ENCODE measurements at places on chromosomes 3 and 15. TPM values are rescaled to one million over a fixed set of nuclear protein-coding genes. Genes with fewer than 3 reads are reported as not detected.

The ATRIP gene
- polyA plus RNA-seq, result 7.6 TPM

The CAND2 gene
- polyA plus RNA-seq, result 63.9 TPM

The BNC1 gene
- polyA plus RNA-seq, result 2.2 TPM

The FRMD4B gene
- polyA plus RNA-seq, result 16.1 TPM

The TUSC7 gene
- not detected for polyA plus RNA-seq

The TRH gene
- polyA plus RNA-seq, result not detected

The ALG1L2 gene
- polyA plus RNA-seq, result 1.7 TPM

The CHRFAM7A gene
- 2.1 TPM for polyA plus RNA-seq

The C3orf22 gene
- polyA plus RNA-seq, result not detected

DNA sequence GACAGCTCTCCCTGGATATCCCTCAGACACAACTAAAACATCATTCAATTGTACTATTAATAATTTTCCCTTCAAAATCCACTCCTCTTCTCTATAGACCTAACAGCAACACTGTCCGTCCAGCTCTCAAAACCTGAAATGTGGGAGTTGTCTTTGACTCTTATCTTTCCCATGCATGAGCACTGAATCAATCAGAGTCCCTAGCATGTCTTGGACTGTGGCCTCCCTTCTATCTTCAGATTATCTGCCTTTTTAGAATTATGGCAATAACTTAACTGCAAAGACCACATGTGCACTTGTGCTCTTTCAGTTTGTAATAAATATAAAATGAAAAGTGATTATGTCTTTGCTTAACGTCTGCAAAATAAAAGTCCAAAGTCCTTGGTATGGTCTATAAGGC, 107.0 kb downstream of the UBE3A start:
- DNase-seq, result no peak

DNA sequence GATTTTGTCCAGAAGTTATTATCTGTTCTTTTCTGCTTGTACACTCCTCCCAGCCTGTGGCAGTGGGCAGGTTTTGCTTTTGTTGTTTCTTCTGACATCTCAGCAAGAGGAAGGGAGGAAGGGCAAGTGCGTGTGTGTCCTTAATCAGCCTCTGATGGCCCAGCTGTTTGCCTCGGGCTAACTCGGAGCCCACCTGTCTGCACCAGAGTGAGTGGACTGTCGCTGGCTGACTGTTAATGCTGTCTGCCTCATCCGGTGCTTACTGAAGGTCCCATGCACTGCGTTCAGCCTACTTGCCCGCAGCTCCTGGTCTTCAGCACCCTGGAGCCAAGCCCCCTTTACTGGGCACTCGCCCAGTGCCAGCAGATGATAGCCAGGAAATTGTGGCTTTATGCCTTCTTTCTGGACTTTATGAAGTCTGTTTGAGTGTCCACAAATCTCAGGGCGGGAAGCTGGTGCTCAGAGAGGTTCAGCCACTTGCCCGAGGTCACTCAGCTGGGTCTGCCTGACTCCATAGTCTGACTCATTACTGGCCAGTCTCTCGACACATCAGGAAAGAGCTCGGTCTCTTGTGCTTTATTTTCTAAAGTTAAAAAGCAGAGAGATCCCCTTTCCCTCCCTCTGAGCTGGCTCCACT, 89.5 kb downstream of the CHRNA7 start:
- DNase-seq, result no peak

- no peak for DNase-seq
Observed at GRCh38 chr3:197424266-197424665, 125.9 kb upstream of the DLG1 start.

DNA sequence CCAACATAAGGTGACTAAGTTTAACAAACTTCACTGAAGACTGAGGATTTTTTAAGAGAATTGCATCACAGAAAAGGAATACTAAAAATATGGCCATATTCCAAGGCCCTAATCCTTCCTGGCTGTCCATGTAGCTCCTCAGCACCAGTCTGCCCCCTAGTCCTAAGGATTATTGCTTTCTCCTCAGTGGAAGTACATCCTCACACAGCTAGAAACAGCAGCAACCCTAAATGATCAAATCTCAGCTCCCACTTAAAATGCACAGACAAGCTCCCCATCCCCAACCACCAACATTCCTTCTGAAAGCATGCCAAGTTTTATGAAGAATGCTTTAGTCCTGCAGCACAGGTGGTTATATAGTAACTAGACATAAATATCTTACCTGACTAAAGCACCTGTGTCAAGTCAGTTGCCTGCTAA, 14.7 kb downstream of the ST3GAL6 start:
- no peak for DNase-seq

- DNase-seq, result no peak
Observed at GRCh38 chr15:45594319-45594718, 7.1 kb downstream of the BLOC1S6 start.

- no peak for DNase-seq
Observed at GRCh38 chr3:29521293-29521692, 240.4 kb downstream of the RBMS3 start.

- no peak for DNase-seq
Observed at GRCh38 chr15:77243135-77243534, 172.2 kb upstream of the TSPAN3 start.

GRCh38 chr15:71083349-71083748, 31.9 kb upstream of the THSD4 start:
- peak; percentile 24 for DNase-seq

- DNase-seq, result no peak
Observed at GRCh38 chr3:108322352-108322751, 26.0 kb downstream of the HHLA2 start.

DNA sequence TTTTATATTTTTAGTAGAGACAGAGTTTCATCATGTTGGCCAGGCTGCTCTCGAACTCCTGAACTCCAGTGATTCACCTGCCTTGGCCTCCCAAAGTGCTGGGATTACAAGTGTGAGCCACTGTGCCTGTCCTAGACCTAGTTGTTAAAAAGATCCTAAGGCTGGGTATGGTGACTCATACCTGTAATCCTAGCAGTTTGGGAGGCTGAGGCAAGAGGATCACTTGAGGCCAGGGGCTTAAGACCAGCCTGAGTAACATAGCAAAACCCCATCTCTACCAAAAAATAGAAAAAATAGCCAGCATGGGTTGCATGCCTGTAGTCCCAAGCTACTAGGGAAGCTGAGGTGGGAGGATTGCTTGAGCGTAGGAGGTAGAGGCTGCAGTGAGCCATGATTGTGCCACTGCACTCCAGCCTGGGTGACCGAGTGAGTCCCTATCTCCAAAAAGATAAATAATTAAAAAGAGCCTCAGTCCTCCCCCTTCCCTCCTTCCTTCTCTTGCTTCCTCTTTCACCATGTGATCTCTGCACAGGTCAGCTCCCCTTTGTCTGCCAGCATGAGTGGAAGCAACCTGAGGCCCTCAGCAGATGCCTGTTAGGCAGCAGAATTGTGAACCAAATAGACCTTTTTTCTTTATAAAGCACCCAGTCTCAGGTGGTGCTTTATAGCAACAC, 9.8 kb upstream of the FNDC3B start:
- no peak for DNase-seq

DNA sequence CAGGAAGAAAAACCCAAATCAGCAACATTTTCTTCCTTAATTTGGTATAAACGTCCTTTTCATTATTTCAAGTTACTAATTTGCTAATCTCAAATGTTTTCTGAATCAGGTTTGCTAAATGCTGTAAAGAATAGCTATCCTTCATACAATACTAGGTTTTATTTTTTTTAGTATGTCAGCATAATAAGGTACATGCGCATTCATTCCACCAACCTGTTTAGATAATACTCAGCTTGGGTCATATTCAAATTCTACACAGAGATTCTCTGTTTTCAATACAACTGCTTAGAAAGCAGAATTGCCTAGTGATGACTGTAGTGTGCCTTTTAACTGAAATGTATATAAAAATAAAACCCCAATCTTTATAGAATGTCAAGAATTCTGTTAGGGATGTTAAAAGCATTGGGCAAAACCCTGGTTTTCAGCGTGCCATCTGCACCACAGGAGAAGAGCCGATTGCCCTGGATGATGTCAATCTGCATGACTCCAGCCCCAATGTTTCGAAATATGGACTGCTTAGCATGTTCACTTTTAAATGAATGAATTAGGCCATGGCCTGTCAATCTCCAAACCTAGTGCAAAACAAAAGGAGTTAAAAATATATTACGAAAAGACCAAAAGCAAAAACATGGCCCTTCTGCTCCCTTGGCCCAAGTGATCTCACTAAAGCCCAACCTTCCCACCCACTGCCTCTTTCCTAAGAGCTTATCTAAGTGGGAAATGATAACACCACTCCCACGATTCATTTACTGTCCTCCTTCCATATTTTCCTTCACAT, 107.4 kb downstream of the GLDN start:
- no peak for DNase-seq

- DNase-seq, result no peak
Observed at GRCh38 chr15:42364529-42364928, 5.2 kb downstream of the CAPN3 start.

- no peak for DNase-seq
Observed at GRCh38 chr3:144102421-144102820, 130.8 kb downstream of the DIPK2A start.
